ENCODE measurements at places on chromosomes 1 and 21.

DNA sequence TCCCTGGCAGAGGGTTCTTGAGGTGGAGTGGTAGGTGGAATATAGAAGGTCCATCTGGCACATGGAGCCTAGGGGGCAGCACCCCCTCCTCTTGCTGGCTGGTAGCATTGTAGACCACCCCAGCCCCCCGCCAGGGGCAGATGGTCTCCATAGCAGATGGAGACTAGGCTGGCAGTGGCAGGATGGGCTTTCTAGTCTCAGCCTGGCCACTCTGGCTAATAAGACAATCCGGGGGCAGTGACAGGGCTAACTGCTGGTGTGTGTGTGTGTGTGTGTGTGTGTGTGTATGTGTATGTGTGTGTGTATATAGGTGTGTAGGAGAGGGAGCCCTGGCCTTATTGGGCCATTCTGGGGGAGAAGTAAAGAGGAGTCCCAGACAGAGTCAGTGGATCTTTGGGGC is 16.1 kb downstream of the UTP11 start:
- peak; percentile 65 for DNase-seq

DNA sequence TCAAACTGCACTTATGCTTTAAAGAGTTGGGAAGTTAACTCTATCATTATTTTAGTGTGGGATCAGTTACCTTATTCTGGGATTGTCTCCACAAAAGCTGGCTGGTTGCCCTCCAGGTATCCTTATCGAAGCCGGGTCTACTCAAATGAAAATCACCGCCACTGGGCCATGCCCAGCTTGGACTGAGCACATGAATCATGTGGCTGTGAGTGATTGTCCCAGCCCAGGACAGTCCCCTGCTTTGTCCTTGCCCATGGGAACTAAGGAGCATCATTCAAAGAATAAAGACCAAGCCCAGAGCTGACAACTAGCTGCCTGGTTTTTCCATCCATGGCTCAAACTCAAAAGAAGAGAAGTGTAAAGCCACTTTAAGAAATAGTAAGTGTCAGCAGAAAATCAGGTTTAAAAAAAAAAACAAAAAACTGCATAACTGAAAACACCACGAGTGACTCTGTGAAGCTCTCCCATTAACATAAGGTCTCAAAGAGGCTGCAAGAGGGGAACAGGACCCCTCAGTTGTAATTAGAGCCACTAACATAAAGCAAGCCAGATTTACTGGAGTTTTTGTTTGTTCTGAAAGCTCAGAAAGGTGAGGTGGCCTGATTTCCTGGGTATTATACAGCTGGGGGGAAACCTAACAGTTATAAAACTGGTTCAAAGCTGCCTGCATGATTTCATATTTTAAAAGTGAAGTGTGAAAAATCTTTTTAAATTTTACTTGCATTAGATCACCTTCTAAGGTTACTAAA is 91.5 kb downstream of the KIF14 start:
- no peak for DNase-seq

GRCh38 chr21:35449846-35450245 is 400.7 kb upstream of the RUNX1 start:
- no peak for DNase-seq

GRCh38 chr21:45382697-45382997 is 22.3 kb upstream of the COL18A1 start:
- no peak for DNase-seq

DNA sequence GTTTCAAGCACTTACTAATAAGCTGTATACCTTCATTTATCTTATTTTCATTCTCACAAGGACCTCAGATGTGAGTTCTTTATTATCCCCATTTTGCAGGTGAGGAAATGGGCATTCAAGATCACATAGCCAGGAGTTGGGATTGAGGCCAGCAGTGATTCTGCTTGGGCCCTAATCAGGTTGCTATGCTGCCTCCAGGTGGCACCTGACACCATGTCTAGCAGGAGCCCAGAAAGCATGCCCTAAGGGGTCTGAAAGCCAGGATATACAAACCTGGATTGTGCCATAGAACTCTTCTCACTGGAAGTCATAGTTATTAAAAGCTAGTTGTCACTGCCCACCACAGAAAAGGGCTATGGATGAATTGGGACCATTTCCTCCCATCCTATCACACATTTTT is 61.1 kb downstream of the FYB2 start:
- peak; percentile 6 for DNase-seq

DNA sequence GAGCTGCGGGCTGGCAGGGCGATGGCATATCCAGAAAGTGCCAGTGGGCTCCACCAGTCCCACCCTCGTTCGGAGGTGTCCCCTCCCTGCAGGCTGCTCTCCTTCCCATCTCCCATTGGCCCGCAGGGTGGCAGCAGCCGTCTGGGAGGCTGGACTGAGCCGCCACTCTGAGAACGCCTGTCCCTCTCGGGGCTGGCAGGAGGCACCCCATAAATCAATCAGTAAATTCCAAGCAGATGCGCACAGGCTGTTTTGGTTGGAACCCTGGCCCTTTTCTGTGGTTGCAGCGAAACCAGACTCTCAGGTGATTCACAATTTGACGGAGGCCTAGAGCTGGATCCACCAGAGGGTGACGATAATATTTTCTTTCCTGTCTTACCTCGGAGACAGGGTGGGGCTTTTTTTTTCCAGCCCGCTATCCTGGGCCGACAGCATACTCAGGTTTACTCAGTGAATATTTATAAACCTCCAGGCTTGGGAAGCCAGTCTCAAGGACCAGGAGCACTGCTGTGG is 99.7 kb downstream of the GLIS1 start:
- DNase-seq, result no peak

GRCh38 chr1:188224263-188224662 is 1395.5 kb downstream of the PLA2G4A start:
- DNase-seq, result no peak

DNA sequence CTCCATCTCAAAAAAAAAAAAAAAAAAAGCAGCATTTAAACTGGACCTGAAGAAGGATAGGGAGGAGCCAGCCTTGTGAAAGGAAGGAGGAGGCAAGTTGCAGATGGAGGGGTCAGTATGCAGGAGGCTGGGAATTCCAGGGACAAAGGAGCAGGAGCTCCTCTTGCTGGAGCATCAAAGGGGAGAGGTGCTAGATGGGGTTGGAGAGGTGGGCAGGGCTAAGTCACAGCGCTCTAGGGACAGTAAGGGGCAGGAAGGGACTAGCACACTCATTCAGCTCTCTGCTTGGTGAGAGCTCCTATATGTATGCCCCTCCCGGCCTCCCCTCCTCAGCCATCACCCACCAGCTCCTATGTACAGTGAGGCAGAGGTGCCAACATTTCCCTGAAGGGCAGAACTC is 26.8 kb downstream of the MAP7D1 start:
- peak; percentile 57 for DNase-seq

- DNase-seq, result no peak
These were observed 115.3 kb upstream of the IFFO2 start for GRCh38 chr1:19071674-19072281.

DNA sequence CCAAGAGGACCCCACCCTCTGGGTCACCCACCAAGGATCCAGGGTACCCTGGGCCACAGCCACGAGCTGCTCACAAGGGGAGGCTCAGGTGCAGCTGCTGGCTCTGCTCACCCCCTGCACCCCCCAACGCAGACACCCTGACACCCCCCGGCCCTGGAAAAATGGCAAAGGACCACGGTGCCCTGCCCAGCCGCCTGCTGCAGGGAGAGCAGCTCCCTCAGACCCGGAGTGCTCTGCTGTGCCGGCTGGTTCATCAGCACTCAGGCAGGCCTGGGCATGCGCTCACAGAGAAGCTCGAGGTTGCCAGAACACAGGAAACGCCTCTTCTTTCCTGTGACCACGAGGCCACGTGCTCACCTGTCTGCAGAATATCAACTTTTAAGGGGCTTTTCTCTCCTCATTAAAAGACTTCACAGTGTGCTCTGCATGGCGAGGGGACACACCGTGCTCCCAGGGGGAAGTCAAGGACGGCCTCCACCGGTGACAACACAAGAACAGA is 4.3 kb upstream of the C1QTNF12 start:
- no peak for DNase-seq

GRCh38 chr1:108079440-108080025 is 114.6 kb upstream of the VAV3 start:
- no peak for DNase-seq

- DNase-seq, result no peak
These were observed 125.0 kb upstream of the IVNS1ABP start for GRCh38 chr1:185442050-185442449.

- DNase-seq, result no peak
These were observed 72.5 kb downstream of the CD34 start for GRCh38 chr1:207838156-207839082.

- DNase-seq, result no peak
These were observed 55.2 kb downstream of the CD247 start for GRCh38 chr1:167463080-167463479.

All from NCI-H1092 treated with DMSO at 0.1 percent for 48 hours (cell line).